NCI-H146 (cell line): ENCODE measurements at places on chromosomes 6 and 20.

DNA sequence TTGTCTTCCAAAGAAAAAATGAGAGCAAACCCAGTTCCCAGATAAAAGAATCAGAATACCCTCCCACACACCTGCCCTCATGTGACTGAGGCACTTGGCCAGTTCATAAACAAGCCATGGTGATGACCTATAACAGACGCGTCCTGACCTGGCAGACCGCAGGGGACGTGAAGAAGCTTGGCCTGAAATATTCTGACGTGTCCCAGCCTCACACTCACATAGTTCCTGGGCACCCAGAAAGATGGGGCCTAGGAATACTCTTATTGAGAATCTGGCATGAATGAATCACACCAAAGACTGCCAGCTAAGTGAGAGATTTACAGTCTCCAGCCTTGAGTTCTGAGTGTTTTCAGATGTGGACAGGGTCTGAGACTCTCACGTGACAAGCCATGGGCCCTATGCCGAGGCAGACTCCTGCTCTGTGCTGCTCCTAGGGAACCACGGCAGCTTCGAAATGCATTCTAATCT, 17.2 kb upstream of the MAP3K4 start:
- DNase-seq: no peak

DNA sequence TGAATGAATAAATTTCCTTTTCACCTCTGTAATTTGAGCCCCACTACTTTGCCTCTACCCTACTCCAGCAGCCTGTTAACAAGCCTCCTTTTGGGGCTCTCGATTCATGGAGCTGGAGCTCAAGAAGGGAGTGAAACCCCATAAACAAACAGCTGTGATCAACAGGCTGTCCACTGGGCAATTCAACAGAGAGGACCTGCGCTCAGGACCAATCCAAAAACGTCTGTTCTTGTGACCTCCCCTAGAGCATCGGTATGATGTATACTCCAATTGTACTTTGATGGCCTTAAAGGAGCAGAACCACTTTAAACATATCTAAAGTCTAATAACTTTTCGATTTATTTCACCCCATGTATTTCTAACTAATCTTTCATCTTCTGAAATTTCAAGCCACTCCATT, 37.4 kb downstream of the HIVEP2 start:
- DNase-seq: no peak

- DNase-seq: no peak
These were observed 184.3 kb upstream of the OLIG3 start for GRCh38 chr6:137678451-137678850.

- no peak for DNase-seq
These were observed 706 bp upstream of the NANP start for GRCh38 chr20:25624500-25624939.

- DNase-seq: no peak
These were observed 627 bp downstream of the RPS18 start for GRCh38 chr6:33272275-33273128.

DNA sequence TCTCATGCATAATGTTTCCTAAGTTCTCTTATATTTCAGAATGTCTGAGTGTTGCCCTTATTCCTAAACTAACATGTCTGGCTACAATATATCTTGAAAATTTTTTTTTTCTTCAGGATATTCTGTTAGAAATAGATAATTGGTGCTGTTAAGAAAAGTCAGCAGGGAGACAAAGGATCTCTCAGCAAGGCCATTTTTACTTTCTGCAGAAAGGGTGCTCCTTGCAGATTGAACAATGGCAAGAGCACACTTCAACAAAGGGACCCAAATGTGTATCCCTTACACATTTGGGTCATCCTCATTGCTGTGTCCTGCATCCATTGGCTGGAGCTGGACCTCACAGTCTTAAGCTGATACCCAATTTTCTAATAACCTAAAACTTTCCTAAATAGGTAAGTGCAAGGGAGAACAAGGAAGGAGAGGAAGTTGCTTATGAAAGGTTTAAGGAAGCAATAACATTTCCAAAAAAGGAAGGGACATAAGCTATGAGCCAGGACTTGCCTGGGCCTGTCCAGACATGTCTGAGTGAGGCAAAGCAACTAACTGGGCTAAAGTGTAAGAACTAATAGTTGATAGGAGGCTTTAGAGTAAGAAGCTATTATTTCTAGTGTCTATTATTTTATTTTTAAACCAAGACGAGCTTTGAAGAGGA, 429.6 kb downstream of the BCKDHB start:
- no peak for DNase-seq

GRCh38 chr6:6907286-6907685, 200.5 kb upstream of the RREB1 start:
- no peak for DNase-seq

DNA sequence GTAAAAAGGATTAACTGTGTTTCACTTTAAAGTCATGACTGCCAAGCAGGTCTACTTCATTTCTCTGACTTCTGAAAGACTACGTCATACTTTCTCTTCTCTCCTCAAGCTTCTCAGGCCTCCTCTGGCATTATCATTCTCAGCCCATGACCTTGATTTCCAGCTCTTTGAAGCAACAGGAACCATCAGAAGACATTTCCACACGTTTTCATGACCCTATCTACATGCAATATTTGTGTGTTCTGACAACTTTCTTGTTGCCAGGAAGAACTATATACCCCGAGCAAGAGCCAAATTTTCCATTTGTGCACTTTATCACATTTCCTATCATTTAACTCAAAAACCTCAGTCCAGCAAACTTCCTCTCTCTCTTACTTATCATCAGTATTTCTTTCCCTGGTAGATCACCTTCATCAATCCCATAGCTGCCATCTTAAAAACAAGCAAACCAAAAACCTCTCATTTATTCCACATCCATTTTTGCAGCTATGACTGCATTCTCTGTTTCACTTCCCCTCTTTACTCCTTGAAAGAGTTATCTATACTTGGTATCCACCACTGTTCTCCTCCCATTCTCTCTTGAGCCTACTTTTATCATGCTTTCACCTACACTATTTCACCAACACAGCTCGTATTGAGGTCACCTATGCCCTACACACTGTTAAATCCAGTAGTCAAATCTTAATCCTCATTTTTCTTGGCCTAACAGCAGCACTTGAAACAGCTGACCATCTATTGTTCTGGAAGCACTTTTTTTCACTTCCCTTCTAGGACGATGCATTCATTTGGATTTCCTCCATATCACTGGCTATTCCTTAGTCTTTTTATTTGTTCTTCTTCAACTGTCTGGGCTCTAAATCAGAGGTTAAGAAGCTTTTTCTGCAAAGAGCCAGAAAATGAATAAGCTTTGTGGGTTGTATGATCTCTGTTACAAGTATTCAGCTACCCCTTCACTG, 47.1 kb downstream of the STX7 start:
- no peak for DNase-seq
